Hypothalamus (tissue), 51 donors: ENCODE measurements at places on chromosomes 1 and 21.

DNA sequence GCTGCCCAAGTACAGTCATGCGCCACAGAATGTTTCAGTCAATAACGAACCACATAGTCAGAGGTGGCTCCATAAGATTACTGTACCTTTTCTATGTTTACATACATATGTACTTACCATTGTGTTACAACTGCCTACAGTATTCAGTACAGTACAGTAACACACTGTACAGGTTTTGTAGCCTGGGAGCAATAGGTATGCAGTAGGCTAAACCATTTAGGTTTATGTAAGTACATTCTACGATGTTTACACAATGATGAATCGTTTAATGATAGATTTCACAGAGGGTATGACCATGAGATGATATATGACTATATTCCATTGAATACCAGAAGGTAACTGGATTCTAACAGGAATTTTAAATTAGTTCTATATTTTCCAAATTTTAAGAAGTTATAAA is 10.5 kb downstream of the YY1AP1 start:
- DNase-seq = no peak

DNA sequence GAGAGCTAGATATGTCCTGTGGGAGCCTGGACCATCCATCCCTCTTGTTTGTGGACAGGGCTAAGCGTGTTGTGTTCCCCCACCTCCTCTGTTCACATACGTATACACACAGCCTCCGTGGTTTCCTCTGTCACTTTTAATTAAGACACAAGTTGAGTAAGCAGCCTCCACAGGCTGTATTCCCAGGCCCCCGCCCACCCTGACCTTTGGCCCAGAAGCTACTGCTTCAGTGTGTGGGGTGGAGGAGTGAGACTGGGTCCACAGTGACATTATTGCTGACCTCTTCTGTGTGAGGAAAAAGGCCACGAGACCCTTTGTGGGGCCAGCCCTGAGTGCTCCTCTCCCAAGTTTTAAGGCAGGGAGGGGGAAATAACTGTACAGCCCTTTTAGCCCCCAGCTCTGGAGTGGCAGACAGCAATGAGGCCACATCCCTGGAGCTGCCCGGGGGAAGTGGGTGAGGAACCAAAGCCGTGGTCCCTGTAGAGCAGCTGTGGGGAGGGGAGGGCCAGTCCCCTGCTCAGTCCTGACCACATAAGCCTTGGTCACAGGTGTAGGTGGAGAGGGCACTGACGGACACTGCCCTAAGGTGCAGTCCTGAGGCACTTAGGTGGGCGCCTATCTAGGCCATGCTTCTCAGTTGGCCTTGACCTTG is 4.4 kb downstream of the ELOVL1 start:
- DNase-seq = no peak

GRCh38 chr1:61740751-61741700 is 1.3 kb upstream of the PATJ start:
- DNase-seq = no peak

DNA sequence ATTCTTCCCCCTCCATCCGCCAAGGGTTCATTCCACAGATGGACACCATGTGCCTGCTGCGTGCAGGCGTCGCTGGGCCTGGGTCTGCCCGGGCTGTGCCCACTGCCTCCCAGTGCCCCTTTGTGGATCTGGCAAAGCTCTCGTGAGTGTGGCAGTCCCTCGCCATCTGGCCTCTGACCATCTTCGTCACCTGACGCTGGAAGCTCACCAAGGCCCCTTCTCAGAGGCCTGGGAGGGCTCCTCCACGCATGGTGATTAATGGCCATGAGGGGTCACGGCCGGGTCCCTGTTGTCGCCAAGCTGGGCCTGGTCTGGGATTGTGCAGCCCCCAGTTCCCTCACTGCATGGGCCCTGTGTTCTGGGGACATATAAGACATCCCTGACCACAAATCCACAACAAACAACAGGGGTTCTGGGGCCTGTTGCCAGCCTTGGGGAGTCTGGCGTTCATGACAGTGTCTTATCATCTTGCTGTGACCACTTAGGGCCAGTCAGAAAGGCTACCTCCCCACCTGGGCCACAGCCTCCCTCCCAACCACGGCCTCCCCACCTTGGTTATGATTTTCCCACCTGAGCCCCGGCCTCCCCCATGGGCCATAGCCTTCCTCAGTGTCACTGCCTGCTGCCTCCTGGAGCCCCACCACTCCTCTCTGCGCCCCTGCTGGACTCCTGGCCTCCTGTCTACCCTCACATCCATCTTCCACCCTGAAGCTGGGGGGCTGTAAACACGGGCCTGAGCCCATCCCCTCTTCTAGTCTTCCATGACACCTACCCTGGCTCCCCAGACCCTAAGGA is 27.9 kb downstream of the SLC45A1 start:
- DNase-seq = no peak
